ENCODE measurements at places on chromosomes 1 and 21.

- no peak for DNase-seq
Observed at GRCh38 chr1:19307794-19308508, 4.0 kb downstream of the AKR7A2 start.

- DNase-seq, result no peak
Observed at GRCh38 chr1:83928396-83928795, 70.5 kb downstream of the TTLL7 start.

- no peak for DNase-seq
Observed at GRCh38 chr1:232911027-232911599, 39.3 kb upstream of the NTPCR start.

DNA sequence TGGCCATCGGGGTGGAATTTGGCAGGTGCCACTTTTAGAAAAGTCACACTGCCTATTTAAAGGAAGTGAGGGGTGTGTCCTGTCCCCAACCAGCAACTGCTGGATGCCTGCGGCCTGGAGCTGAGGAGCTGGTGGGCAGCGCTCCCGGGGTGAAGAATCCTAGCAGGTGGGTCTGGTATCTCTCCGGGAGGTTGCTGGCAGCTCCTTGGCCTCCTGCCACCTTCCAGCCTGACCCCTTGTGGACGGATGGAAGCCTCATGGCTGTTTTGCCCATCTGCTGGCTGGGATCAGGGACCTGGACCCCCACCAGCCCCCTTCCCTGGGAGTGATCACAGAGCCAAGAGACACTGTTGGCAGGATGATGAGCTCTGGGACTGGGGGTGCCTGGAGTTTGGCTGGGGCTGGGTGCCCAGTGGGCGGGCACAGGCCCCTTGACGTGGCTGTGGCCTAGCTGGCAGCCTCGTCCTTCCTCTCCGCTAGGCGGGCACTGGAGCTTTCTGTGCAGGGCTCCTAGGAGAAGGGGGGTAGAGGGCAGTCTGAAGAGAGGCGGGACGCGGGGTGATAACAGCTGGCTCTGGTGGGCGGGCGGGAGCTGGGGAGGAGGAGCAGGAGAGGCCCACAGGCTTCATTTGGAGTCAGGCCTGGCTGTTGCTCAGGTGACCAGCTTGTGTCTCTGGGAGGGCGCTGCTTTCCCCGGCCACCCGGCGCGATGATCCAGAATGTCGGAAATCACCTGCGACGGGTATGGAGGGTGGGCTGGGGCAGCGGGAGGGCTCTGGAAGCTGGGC lies at the start of gene ACOT11:
TSS of gene ACOT11 (plus strand) at position 628 of the 788 bp plus-strand sequence. CDS start at position 710, 82 bp downstream.
- DNase-seq, result peak; percentile 52

DNA sequence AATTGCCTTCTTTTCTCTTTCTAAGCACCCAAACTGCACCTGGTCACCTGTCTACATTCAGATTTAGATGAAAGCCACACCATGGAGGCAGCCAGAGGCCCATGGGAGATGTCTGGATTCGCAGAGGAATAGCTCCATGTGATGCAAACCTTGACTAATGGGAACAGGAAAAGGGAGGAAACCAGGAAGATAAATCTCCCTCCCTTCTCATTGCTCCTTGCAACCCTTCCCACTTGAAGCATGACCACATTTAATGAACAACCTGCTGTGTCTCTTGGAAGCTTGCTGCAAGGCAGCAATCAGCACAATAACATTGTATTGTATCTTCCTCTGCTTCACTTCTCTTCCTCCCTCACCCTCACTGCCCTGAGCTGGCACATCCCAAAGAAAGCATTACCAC lies 42.6 kb upstream of the KLF17 start:
- DNase-seq, result no peak
